ENCODE measurements at places on chromosomes 7 and 10.

GRCh38 chr10:49621561-49621960 lies 7.7 kb downstream of the CHAT start:
- no peak for DNase-seq

- DNase-seq: no peak
Observed at GRCh38 chr7:37186753-37187152, 261.9 kb downstream of the ELMO1 start.

DNA sequence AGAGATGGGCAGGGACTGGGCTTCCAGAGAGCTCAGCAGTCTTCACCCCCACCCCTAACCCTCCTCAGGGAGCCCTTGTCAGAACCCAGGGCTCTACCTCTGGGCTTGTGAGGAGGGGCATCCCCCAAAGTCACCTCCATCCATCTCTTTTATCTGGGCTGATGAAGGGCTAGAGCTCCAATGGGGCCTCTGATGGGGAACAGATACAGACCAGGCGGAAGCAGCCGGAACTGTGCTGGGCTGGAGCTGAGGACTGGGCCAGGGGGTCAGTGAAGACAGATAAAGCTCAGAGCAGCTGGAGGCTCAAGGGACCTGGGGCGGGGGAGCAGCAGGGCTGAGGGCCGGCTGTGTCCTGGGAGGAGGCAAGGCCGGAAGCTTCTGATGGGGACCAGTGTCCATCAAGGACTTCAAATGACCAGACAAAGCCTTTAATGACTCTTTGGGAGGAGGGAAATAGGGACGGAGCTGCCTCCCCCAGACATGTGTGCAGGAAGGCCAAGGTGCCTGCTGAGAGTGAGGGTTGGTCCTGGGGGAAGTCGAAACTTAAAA lies 10.2 kb downstream of the KAZALD1 start:
- no peak for DNase-seq

DNA sequence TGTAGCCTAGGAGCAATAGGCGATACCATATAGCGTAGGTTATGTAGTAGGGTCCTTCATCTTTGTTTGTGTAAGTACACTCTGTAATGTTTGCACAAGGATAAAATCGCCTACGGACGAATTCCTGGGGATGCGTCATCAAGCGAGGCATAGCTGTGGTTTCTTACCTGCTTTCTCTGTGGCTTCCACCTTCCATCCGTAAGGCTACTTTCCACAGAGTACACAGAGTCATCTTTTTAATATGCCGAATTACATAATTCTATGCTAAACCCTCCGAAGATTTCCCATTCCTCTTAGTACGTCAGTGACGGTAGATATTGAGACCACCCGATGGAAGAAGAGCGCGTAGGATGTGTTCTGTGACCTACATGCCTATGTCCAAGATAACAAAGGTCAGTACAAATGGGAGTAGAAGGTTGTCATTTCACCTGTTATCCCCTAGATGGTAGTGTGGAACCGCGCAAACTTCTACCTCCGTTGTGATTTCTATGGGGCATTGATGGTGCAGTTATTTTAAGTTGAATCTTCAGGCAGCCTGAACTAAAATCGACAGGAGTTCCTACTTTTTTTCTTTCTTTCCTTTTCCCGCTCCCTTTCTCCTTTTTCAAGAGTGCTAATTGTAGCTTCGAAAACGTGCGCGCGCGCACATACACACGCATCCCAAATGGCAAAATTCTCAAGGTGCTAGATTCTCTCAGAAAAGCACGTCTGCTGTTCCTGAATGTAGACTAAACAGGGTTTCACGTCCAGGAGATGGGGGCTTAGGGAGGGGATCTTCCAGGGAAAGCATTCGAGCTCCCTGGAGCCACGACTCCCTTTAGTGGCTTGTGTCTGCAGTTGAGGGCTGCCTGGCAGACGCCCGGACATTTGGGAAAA lies 111.7 kb upstream of the MBL2 start:
- DNase-seq: no peak

DNA sequence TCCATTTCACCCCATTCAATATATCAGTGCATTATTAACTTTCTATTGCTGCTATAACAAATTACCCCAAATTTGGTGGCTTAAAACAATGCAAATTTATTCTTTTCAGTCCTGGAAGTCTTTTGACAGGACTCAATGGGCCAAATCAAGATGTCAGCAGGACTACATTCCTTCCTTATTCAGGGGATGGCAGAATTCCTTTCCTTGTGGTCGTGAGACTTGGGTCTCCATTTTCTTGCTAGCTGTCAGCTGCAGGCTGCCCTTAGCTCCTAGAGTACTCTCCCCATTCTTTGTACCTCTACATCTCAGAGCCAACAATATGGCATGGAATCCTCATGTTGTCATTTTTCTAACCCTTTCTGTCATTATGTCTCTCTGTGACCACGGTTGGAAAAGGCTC lies 310.6 kb downstream of the HDAC9 start:
- DNase-seq: no peak

- no peak for DNase-seq
Observed at GRCh38 chr7:135599471-135599870, 41.8 kb downstream of the NUP205 start.

DNA sequence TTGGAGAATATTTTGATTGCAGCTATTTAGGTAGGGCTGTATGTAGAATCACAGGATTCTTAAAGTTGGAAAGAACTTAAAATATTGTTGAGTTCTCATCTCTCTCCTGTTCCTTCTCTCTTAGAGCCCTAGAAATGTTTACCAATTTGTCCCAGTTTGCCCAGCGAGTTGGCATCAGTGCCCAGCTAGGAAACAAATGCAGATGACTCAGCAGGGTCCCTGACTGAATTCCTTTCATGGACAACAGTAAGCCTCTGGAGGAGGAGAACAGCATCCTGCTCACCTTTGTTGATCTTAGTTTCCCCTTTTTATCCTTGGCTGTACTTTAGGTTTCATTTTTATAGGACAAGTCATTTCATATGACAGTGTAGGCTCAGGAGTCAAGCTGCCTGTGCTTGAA lies 89.3 kb downstream of the SEC23IP start:
- DNase-seq: no peak

- no peak for DNase-seq
Observed at GRCh38 chr10:68561865-68562649, 1.9 kb downstream of the TET1 start.

GRCh38 chr7:128191136-128191844 lies 49.8 kb upstream of the LEP start:
- DNase-seq: no peak

DNA sequence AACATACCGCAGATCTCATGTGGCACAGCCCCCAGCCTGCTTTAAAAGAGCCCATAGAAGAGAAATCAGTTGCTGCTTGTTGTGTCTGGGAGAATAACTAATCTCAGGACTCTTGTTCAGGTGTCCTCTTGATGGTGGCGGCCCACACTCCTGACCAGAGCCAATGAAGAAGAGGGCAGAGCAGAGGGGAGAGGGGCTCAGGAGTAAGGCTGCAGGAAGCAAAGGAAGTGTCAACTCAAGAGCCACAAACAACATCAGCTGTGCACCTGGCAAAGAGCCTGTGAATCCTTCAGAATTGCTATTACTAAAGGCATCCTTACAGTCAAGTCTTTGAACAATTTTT lies 59.8 kb upstream of the PTN start:
- DNase-seq: no peak

DNA sequence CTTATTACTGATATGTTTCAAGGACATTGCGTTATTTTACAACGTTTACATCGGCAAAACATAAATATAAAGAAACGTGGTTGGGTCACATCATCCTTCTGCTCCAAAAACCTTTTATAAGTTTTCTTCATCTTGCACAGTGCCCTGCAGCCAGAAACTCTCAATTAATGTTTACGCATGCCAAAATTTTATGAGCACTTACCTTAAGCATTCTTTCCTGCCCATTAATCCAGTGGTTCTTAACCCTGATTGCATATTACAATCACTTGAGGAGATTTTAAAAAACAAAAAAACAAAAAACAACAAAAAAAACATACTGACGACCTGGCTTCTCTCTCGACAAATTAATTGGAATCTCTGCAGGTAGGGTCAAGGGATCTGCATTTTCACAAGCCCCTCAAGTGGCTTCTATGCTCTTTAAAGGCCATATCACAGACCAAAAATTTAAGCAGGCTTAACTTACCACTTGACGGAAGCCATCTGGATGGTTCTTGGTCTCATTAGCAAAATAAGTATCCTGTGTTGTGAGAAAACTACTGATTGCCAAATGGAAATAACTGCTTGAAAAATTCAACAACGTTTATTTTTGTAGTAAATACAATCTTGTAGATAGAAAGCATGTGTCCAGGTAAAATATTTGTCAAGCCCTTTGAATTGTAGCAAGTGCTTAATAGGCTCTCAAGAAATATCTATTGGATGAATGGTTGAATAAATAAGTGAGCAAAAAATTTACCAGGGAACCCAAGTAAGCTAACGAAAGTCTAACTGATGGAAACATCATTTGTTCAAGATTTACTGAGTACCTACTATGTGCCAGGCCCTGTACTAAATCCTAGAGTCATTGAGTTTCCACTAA lies 30.9 kb upstream of the SLC16A12 start:
- DNase-seq: no peak

- DNase-seq: no peak
Observed at GRCh38 chr10:78451592-78451991, 417.9 kb downstream of the RPS24 start.

GRCh38 chr7:105206985-105207384 lies 181.7 kb downstream of the SRPK2 start:
- DNase-seq: no peak

- DNase-seq: no peak
Observed at GRCh38 chr7:69213878-69214277, 384.4 kb upstream of the AUTS2 start.

GRCh38 chr7:151254316-151254715 lies 5.8 kb upstream of the SMARCD3 start:
- DNase-seq: no peak

GRCh38 chr7:116862951-116863670 lies 724 bp downstream of the CAPZA2 start:
- no peak for DNase-seq

DNA sequence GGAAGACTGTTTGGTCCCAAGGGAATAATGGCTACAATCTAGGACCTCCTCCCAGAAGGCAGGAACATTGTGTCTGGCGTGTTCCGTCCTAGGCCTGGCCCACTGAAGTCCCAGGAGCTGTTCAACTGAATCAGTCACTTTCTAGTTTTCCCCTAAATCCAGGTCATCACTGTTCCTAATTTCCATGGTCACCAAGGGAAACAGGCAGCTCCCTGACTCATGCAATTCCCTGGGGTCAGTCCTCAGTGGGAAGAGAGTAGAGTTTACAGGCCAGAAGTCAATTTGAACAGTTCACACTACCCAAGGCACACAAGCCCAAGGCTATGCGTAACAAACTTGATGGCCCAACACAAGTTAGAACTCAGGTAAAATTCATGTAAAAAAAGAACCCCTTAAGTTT lies 44.0 kb downstream of the CREB3L2 start:
- no peak for DNase-seq

GRCh38 chr7:7932553-7932952 lies 36.0 kb upstream of the GLCCI1 start:
- no peak for DNase-seq

DNA sequence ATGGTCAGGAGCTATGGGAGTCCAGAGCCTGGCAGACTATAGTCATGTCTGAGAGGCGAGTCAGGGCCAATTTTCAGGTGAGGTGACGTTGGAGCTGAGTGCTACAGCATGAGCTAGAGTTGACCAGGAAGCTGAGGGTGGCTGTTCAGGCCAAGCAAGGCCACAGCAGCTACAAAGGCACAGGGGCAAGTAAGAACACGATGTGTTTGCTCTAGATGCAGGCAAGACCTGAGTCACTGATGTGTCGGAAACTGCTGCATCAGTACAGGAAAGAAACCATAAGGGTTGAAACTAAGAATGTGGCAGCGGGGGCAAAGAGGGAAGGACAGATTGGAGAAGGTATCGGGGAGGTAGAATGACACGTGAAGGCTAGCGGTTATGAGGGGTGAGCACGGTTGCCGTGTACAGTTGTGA lies 11.8 kb upstream of the RRP12 start:
- no peak for DNase-seq

GRCh38 chr7:47999413-47999812 lies 20.0 kb upstream of the HUS1 start:
- DNase-seq: no peak

DNA sequence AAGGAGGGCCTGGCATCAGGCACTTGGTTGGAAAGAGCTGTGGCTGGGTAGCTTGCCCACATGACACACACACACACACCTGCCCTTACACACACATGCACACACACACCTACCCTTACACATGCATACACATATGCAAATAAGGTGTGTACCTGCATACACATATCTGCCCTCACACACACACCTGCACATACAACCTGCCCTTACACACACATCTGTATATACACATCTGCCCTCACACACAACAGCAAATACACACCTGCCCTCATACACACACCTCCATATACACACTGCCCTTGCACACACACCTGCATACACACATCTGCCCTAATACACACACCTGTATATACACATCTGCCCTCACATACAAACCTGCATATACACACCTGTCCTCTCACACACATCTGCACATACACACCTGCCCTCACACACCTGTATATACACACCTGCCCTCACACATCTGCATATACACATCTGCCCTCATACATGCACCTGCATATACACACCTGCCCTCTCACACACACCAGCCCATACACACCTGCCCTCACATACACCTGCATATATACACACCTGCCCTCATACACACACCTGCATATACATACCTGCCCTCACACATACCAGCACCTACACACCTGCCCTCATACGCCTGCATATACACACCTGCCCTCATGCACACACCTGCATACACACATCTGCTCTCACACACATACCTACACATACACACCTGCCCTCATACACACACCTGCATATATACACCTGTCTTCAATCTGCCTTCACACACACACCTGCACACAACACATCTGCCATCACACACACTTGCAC lies 82.9 kb downstream of the GRID1 start:
- DNase-seq: no peak

DNA sequence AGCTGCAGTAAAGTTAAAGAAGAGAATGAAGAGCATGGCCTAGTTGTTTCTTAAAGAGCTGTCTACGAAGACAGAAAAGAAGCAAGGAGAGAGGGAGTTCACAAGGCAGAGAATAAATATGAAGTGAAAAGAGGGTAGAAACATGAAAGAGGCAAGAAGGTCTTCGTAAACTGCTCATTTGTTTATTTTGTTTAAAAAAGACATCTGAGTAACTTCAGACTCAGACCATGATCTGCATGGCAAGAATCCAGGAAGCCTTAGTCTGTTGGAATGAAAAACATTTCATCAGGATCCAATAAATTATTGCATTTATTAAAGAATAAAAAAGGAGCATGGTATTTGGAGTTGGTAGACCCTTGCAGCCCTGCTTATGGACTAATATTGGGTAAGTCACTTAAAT lies 151.1 kb downstream of the SEM1 start:
- no peak for DNase-seq

DNA sequence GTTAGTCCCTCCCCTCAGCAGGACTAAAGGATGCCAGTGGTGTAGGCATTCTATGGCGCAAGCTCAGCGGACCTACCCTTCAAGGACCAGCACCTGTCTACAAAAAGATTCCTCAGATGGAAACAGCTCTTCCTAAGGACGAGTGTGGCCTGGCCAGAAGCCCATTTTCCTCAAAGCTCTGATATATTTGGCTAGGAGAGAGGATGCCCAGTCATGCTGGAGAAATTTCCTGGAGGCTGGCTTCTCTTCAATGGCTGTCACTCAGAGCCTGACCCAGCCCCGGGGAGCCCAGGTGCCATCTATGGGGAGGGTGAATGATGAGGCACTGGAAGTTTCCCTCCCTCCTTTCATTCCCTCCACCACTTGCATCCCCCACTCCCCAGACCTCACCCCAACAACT lies 111.5 kb downstream of the PLXNA4 start:
- no peak for DNase-seq

All from SIG-M5 (cell line).